Urinary bladder (tissue), 4 donors: ENCODE measurements at places on chromosomes 7 and 10. TPM values are rescaled to one million over a fixed set of nuclear protein-coding genes. Genes with fewer than 3 reads are reported as not detected.

The LEP gene
- polyA plus RNA-seq: 5.3 TPM

The AKR1E2 gene
- 3.9 TPM for polyA plus RNA-seq

- DNase-seq: no peak
Measured at GRCh38 chr10:30420766-30421165, 13.2 kb upstream of the MAP3K8 start.

- no peak for DNase-seq
Measured at GRCh38 chr7:75740846-75741497, 2.2 kb upstream of the HIP1 start.

DNA sequence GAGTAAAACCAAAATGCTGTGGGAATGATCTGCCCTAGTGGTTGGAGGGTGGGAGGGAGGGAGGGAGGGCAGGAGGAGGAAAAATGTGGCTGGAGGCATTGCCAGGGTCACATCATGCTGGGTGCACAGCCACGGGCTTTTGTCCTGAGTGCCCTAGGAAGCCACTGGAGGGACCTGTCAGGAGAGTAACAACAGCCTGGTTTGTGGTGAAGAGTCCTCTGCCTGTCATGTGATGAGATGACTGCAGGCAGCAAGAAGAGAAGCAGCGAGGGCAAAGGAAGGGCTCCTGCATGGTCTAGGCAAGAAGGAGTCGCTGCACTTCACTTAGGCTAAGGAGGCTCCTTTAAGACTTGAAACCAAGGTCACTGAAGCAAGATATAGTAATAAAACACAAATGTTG lies 65.6 kb downstream of the PKD1L1 start:
- DNase-seq: no peak

DNA sequence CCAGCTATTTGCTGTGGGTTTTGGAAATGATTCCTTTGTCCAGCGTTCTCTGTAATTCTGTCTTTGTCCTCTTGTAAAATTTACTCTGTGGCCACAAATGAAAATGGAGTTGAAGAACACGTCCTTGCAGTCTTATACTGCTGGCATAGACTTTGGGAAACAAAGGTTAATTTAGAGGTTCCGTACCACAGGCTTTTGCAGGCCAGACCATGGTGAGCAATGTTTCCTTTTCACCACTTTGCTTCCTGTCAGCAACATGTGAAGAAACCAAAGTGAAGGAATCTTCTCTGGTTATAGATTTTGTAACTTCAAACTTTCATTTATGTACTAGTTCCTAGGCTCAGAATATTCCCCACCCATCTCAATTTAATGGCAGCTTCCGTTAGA lies 488.5 kb downstream of the MDFIC start:
- DNase-seq: no peak

GRCh38 chr7:112821345-112821744 lies 31.2 kb upstream of the TMEM168 start:
- no peak for DNase-seq
